Pancreas (tissue), 10 donors: ENCODE measurements at places on chromosomes 4 and X. TPM values are rescaled to one million over a fixed set of nuclear protein-coding genes. Genes with fewer than 3 reads are reported as not detected.

GRCh38 chrX:154024271-154024670 is 4.6 kb upstream of the IRAK1 start:
- no peak for DNase-seq

The CT45A10 gene
- not detected for total RNA-seq

The CXCL8 gene
- 43.2 TPM for total RNA-seq

DNA sequence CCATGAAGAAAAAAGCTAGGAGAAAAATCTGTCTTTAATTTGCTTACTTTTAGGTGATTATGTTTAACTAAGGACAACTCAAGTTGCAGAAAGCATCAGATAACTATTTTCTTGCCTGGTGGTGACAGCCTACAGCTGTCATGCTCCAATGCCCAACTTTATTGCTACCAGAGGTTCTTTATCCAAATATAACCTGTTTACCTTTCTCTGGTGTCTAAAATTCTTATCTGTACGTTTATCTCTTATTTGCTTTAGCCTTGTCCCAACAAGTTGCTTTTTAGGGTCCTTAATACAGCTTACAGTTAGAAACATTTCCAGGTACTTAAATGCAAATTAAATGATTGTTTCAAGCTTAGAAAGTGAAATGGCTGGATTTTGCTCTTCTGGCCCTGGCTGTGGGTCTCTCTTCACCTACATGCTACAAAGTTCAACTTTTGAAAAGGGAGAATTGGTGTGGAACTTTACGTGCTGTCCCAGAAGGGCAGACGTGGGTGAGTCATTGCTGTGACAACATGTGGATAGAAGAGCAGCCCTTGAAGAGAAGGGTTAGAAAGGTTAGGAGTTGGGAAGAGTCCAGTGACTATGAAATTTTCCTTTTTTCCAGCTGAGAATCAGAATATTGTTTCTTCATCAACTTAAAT is 60.7 kb downstream of the HPGD start:
- DNase-seq: peak; percentile 8

- peak; percentile 47 for DNase-seq
Measured at GRCh38 chr4:137531986-137532868, at the start of gene PCDH18. TSS of gene PCDH18 (minus strand) at chr4:137532494. CDS start at chr4:137532088, 406 bp downstream.

The SSX3 gene
- total RNA-seq: not detected

DNA sequence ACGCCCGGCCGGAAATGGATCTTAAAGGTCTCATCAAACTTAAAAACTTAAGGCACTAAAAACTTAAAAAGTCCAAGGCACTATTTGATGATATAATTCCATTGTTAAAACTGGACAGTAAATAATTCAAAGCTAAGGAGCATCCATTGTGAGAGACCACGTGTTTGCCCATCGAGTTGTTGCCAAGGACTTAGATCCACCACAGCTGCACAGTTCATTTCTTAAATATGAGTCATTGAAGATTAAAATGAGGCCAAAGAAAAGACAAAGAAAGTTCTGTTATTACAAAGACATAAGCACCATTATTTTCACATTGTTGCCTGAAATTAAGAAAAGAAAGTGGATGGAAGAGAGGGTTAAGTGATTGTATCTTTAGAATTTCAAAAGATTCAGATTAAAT is 411.5 kb upstream of the FTHL17 start:
- DNase-seq: no peak

The PLP1 gene
- total RNA-seq: 0.54 TPM

The ARMCX4 gene
- total RNA-seq: 9.4 TPM

DNA sequence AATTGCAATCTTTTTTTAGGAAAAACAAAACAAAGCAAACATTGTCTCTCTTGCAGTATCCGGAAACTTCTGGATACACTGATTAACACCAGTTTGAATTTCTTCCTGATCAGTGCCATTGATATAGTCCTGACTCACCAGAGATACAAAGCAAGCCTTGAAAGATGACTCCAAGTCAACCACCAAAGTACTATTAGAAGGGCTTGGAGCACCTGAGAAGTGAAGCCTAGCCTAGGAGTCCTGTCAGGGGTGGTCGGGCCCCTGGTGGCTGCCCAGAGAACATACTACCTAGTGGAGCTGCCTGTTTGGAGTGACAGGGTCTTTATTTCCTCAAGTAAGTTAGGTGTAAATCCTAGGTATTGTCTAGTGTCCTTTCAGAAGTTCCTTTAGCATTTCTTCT is 593.2 kb downstream of the ZNF674 start:
- no peak for DNase-seq

The CENPVL1 gene
- total RNA-seq: not detected

DNA sequence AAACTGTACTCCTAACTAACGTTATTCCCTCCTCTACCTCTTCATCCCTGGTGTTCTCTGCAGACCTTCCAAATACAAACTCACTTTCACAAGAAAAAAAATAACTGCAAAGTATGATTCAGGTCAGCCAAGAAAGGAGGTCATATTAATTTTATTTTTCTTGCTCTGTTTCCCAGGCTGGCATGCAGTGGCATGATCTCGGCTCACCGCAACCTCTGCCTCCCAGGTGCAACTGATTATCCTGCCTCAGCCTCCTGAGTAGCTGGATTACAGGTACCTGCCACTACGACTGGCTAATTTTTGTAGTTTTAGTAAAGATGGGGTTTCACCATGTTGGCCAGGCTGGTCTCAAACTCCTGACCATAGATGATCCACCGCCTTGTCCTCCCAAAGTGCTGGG is 156.6 kb downstream of the CHIC2 start:
- no peak for DNase-seq

The FAM156B gene
- 4.8 TPM for total RNA-seq

GRCh38 chr4:79609817-79610216 is 201.8 kb upstream of the GK2 start:
- no peak for DNase-seq

DNA sequence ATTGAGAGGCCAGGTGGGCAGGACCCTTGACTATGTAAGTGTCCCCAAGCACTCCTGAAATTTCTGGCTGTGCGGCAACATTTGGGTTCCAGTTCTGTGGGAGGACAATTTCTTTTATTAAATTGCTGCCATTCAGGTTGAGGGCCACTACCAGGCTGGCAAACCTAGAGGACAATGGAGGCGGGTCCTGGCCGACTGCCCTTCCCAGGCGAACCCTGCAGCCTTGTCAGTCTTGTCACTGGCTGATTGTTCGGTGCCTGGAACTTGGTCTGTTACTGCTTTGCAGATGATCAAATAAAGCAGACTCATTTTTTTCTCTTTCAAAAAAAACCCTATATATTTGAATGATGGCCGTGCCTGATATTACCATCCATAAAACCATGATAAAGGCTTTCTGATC is 6.6 kb upstream of the TMEM128 start:
- no peak for DNase-seq

DNA sequence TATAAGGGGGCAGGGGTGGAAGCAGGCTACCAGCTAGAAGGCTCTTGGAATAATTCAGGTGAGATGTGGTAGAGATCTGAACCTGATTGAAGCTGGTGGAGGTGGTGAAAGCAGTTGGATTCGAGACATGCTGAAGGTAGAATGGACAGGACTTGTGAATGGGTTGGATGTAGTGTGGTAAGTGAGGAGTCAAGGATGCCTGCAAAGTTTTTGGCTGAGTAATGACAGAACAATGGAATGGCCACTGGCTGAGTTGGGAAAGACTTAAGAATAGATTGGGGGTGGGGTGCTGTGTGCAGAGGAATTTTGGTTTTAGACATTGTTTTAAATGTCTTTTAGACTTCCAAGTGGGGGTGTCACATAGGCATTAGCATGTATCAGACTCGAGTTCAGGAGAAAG is 33.5 kb downstream of the HPF1 start:
- DNase-seq: no peak

DNA sequence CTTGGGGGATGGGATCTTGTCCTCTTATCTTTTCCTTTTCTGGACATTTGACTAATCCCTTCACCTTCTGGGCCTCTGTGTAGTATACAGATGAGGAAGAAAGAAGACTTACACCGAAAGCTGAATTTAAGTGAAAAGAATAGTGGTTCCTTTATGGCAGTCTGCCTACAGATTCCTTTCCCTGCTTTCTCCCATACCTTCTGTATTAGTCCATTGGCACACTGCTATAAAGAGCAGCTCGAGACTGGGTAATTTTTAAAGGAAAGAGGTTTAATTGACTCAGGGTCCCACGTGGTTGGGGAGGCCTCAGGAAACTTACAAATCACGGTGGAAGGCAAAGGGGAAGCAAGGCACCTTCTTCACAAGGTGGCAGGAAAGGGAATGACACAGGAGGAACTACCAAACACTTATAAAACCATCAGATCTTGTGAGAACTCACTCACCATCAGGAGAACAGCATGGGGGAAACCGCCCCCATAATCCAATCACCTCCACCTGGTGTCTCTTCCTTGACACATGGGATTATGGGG is 34.0 kb upstream of the CD38 start:
- DNase-seq: no peak

GRCh38 chr4:135338181-135338580 is 1136.6 kb upstream of the PABPC4L start:
- DNase-seq: no peak

GRCh38 chrX:69100478-69100877 is 64.8 kb downstream of the PJA1 start:
- DNase-seq: no peak

- DNase-seq: no peak
Measured at GRCh38 chr4:173531086-173531965, 1.3 kb upstream of the HAND2 start.

The TBL1X gene
- total RNA-seq: 10.8 TPM

DNA sequence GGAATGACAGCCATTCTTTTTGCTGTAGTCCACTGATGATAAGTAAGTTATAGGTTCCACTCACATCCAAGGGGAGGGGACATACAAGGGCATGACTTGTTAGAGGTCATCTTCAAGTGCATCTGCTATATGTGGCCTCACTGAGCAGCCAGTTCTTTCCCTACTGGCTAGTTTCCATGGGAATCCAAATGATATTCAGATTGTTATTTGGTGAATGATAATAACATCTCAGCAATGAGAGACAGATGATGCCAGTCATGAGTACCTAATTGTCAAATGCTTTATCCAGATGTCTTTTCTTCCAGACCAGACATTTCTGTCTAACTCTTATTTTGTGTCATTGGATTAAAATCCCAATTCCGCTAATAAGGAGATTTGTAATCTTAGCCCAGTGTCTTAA is 460.4 kb upstream of the BOD1L1 start:
- no peak for DNase-seq

- DNase-seq: no peak
Measured at GRCh38 chr4:1684506-1685234, 557 bp upstream of the FAM53A start.

GRCh38 chr4:94262163-94263016 is 54.7 kb downstream of the SMARCAD1 start:
- DNase-seq: no peak

DNA sequence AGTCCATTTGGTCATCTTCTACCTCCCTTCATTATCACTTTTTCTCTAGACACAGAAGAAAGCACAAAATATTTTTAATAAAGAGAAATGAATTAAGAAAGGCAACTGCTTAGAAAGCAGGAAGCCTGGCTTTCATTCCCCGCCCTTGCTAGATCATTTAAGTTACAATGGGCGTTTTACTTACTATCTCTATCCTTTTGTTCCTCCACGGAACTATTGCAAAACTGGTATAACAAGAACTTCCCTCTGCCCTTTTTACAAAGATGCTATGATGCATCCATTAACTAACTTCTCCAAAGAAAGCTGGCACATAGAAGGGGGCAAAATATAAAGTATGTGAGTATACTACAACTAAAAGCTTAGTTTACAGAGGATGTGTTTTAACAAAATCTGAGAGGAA is 434.5 kb upstream of the FTHL17 start:
- DNase-seq: no peak

- DNase-seq: no peak
Measured at GRCh38 chr4:103046416-103047290, 27.1 kb upstream of the SLC9B1 start.

The C4orf51 gene
- total RNA-seq: not detected
